ENCODE measurements at places on chromosomes 7 and 10. TPM values are rescaled to one million over a fixed set of nuclear protein-coding genes. Genes with fewer than 3 reads are reported as not detected.
A peak's percentile ranks its signal among the peaks of the same experiment; 100 is the strongest.

DNA sequence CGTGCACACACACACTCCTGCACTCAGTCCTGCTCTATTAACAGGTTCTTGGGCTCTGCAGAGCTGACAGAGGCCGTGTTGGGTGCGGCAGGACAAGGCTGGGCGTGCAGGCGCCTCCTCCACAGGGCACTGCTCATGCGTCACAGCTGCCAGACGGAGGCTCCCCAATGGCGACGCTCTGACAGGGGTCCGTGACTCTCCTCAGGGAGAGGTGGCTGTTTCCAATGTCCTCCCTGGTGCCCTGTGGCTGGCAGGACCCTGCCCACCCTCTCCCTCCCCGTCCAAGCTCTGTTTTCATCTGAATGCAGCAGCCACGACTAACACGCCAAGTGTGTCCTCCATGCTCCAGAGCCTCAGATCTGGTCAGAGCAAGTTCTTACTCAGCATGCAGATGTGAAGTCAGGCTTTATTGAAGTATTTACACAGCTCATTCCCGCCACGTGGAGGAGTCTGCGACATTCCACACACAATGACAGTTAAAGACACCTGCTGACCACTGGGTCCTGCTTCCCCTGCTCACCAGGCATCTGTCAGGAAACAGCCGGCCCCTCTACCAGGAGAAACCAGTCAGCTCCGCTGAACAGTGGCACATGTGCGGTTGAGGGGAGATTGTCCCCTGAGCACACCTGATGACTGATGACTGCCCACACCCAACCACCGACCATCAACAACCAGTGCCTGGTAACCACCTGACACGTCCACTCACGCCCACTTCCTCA is 116.7 kb downstream of the VIPR2 start:
- DNase-seq = no peak
- no peaks in the 10 kb centered on the region for H3K4me1 ChIP-seq
- H3K27ac ChIP-seq = no peak overlapping the region
- no peak overlapping the region for H3K4me3 ChIP-seq

CALCR gene
- not detected for total RNA-seq

DNA sequence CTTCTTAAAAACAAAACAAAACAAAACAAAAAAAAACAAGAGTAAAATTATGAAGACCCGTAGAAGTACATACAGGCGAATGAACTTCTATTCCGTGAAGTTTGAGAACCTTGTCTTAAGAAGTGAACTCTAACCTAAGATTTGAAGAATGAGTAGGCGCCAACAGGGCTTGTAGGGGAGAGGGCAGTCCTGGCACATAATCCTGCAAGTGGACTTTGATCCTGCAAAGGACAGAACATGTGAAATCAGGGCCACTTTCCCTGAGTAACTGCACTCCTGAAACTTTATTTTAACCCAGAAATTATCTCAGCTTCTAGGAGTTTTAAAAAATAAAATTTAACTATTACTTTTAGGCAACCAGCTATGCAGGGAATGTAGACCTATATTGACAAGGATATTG is 62.0 kb downstream of the GNAT3 start:
- H3K36me3 ChIP-seq = no peaks in the 10 kb centered on the region
- DNase-seq = no peak
- H3K27ac ChIP-seq = no peak overlapping the region

DNA sequence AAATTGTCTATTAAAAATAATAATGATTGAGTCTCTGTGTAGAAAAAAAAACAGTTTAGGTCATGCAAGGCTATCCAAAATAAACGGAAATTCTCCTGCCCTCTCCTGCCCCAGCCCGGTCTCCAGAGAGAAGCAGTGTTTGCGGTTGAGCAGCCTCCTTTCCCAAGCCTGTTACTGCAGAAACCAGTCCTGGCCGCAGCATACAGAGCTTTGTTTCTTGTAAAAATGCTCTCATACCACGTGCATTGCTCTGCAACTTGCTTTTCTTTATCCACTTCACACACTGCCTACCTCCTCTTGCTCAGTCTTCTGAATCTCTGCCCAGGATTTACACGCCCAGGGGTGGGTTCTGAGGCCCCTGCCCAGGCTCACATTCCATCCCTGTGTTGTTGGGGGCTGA is 34.4 kb upstream of the CUL1 start:
- no peaks in the 10 kb centered on the region for H3K36me3 ChIP-seq
- no peak overlapping the region for H3K27ac ChIP-seq
- peaks cover 3% of the 10 kb centered on the region for H3K4me1 ChIP-seq
- no peak overlapping the region for H3K4me3 ChIP-seq
- peaks cover 6% of the 10 kb centered on the region for H3K27me3 ChIP-seq
- no peak for DNase-seq

DNA sequence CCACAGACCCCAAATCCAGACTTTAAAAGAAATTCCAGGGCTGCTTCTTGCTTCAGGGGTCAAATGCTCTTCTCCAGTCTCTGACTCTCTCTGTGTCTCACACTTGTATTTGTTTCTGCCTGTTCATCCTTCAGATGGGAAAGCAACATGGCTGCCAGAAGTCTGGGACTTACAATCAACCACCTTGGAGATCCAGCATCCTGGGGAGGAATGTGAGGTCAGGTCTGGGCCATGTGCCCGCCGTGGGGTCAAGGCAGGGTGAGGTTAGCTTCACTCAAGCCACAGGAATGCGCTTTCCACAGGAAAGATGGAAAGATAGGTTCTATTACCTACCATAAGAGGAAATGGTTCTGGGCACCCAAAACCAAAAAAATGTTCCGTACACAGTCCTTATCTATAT is 34.3 kb upstream of the NPVF start:
- no peak overlapping the region for H3K4me3 ChIP-seq
- DNase-seq = no peak
- peaks cover 23% of the 10 kb centered on the region for H3K4me1 ChIP-seq
- H3K36me3 ChIP-seq = no peaks in the 10 kb centered on the region
- H3K27ac ChIP-seq = no peak overlapping the region
- H3K27me3 ChIP-seq = peaks cover 11% of the 10 kb centered on the region

- H3K27ac ChIP-seq = no peak overlapping the region
- no peaks in the 10 kb centered on the region for H3K4me1 ChIP-seq
- no peaks in the 10 kb centered on the region for H3K36me3 ChIP-seq
- no peak overlapping the region for H3K4me3 ChIP-seq
- DNase-seq = no peak
- H3K27me3 ChIP-seq = no peaks in the 10 kb centered on the region
Observed at GRCh38 chr7:20153567-20153966, 63.6 kb downstream of the MACC1 start.

DNA sequence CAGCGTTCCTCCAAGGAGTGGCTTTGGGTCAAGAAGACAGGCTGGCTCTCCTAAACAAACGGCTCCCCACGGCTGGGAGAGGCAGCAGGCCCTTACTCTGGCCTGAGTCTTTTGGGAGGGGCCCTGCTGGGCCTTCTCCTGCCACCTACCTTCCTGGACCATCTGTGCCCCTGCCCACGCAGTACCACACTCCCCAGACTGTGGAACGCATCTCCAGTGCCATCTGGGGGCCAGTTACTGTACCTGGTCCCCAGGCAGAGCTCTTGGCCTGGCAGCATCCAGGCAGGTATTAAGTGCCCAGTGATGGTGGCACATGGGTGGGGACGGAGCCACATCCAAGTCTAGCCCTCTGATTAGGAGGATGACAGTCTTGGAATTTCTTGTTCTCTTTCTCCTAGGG is 14.4 kb downstream of the ALKBH4 start:
- H3K27ac ChIP-seq = no peak overlapping the region
- no peaks in the 10 kb centered on the region for H3K4me1 ChIP-seq
- peaks cover 23% of the 10 kb centered on the region for H3K36me3 ChIP-seq

GRCh38 chr10:110397856-110398255 is 93.1 kb upstream of the SMNDC1 start:
- H3K4me3 ChIP-seq = no peak overlapping the region
- no peaks in the 10 kb centered on the region for H3K36me3 ChIP-seq

SPDYE5 gene
- total RNA-seq = not detected

DNA sequence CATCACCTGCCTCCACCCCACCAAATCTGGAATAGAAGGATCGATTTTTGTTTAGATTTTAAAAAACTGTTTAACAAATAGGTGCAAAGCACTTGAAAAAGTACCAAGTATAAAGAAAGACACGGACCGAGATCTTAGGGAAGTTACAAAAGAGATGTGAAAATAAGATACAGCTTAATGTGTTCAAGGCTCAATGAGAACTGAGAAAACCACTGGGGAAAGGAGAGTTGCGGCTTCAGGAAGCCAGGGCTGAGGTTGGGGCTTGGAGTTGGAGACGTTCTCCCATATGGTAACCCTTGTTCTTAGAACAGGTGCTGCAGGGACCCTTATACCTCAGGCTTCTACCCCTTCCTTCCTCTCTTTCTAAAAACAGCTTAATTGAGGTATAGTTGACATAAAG is 140.2 kb downstream of the FANK1 start:
- H3K4me1 ChIP-seq = no peaks in the 10 kb centered on the region
- no peak overlapping the region for H3K4me3 ChIP-seq
- no peaks in the 10 kb centered on the region for H3K36me3 ChIP-seq
- no peak for DNase-seq
- H3K27me3 ChIP-seq = no peaks in the 10 kb centered on the region

ANXA8 gene
- 0.78 TPM for total RNA-seq

IQUB gene
- not detected for total RNA-seq

DNA sequence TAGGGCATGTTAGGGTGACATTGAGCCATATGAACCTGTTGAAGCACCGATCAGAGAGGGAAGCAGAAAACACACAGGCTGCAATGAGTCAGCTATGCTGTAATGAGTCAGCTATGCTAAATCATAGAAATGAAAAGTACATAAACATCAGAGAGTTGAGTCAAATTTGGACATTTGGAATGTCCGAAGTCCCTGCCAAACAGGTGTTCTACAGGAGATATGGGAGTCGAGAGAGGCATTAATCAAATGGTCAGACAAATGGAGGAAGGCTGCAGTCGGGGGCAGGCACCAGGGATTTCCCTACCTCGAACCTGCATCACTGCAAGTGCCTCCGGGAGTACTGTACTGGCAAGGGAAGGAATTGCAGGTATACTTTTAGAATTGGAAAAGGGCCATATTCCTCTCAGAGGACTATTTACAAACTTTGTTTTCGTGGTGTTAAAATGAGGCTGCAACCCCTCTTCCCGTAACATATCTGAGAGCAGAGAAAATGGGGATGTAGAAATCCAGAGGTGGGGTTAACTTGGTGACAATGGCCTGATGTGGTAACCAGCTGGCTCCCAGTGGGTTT is 8.8 kb upstream of the ZC3HAV1 start:
- no peaks in the 10 kb centered on the region for H3K27me3 ChIP-seq
- peak overlapping the region; percentile 56 for H3K27ac ChIP-seq
- H3K36me3 ChIP-seq = no peaks in the 10 kb centered on the region
- peaks cover 31% of the 10 kb centered on the region for H3K4me1 ChIP-seq
- peak; percentile 57 for DNase-seq

- no peak overlapping the region for H3K4me3 ChIP-seq
- no peak overlapping the region for H3K27ac ChIP-seq
- peaks cover 1% of the 10 kb centered on the region for H3K4me1 ChIP-seq
Observed at GRCh38 chr7:129285111-129285510, 60.3 kb downstream of the AHCYL2 start.

GRCh38 chr7:73435471-73436009 is 2.0 kb downstream of the FZD9 start:
- H3K36me3 ChIP-seq = peaks cover 16% of the 10 kb centered on the region
- H3K4me3 ChIP-seq = no peak overlapping the region
- H3K27me3 ChIP-seq = peaks cover 6% of the 10 kb centered on the region

GRCh38 chr10:110876788-110877187 is 5.1 kb downstream of the PDCD4 start:
- no peaks in the 10 kb centered on the region for H3K27me3 ChIP-seq
- no peak overlapping the region for H3K27ac ChIP-seq
- peaks cover 47% of the 10 kb centered on the region for H3K36me3 ChIP-seq
- DNase-seq = no peak

KMT2C gene
- 63.4 TPM for total RNA-seq

CCL24 gene
- not detected for total RNA-seq

DNA sequence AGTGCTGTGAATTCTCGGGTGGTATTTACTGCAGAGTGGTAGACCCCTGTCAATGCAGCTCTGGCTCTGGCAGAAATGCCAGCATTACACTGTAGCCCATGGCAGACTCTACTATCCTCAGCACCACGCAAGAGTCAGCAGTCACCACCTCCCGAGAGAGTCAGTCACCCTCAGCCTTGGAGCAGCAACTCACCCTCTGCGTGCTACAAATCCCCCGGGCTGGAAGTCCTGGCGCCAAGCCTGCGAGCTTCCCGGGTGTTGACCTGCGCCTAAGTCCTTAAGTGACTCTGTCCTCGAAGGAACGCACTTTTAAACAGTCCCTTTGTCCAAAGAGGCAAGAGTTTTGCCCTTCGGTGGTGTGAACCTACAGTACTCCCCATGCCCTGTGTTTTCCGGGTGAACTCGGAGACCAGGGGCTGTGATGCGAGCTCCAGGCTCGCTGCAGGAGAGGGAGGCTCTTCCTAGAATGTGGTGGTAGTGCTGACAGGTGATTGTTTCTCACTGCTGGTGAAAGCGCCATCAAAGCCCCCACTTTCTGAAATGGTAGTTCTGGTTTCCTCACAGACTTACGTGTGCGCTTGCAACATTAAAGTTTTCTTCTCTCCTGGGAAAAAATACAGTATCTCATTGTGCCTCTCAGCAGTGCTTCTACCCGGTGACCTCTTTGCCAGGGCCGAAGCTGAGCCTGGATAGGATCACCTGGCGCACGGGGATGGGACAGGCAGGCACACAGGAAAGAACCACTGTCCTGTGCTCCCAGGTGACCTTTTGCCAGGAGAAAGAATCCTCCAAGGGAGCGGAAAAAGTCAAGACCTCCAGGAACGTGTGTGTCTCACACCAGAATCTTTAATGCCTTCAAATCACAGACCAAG is 33.1 kb upstream of the MBL2 start:
- no peaks in the 10 kb centered on the region for H3K27me3 ChIP-seq
- no peak overlapping the region for H3K4me3 ChIP-seq
- DNase-seq = no peak
- H3K27ac ChIP-seq = no peak overlapping the region
- H3K36me3 ChIP-seq = no peaks in the 10 kb centered on the region

DNA sequence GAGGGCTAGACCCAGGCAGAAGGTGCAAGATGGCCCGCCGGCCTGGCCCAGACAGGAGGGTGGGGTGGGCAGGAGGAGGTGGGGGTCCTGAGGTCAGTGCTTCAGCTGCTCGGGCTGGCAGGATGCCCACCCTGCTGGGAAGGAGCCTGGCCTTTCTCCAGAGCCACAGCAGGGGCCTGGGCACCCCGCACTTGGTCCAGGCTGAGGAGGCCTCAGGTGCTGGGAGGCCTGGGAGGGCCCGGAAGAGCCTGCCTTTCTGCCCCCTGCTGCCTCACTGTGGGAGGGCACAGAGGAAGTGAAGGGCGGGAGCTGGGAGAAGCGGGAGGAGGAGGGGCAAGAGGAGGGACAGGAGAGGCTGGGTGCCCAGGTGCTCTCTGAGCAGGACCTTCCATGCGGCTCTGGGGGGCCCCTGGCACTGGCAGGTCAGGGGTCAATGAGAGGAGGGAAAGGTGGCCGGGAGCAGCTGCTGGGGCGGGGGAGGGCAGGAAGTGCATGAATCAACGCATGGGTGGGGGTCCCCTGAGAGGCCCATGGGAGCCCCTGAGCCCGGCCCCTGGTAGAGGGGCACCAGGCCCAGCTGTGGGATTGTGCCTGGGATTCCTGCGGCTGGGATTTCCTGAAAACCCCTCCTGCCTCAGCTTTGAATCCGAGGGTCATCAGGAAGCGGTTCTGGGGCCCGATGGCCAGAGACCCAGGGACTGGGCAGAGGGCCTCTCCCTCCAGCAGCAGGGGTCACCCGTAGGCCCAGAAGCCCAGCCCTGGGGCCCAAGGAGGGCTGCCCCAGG is 49.9 kb downstream of the PWWP2B start:
- peak overlapping the region; percentile 96 for H3K27ac ChIP-seq
- H3K36me3 ChIP-seq = no peaks in the 10 kb centered on the region
- peak overlapping the region; percentile 68 for H3K4me3 ChIP-seq
- no peaks in the 10 kb centered on the region for H3K27me3 ChIP-seq
- peak; percentile 83 for DNase-seq

Measured in activated CD4-positive, alpha-beta memory T cell treated with anti-CD3 and anti-CD28 coated beads, Interleukin-2, amount 10 ng/mL, durations not matched to agents 7 days and 5 days (primary cell).